ENCODE measurements at places on chromosomes 6 and 20.

DNA sequence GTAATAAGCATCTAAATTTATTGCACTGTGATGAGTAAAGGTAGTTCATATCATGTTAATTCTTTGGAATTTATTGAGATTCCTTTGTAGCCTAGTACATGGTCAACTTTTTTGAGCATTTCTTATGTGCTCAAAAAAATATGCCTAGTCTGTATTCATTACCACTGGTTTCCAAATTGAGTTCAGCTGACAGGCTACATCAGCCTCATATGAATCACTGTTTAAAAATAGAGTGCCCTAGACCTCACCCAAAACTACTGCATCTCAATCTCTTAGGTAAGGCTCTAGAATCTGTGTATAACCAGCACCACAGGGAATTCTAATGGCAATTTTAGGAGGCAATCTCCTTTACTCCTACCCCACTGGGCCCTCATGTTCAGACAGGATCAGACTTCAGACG, 16.7 kb upstream of the FOXF2 start:
- no peak for DNase-seq

- no peak for DNase-seq
Observed at GRCh38 chr20:5722927-5723326, 27.3 kb upstream of the SHLD1 start.

- DNase-seq, result peak; percentile 83
Observed at GRCh38 chr6:13908955-13909381, 15.8 kb upstream of the RNF182 start.

GRCh38 chr20:46998477-46999240, 104.0 kb downstream of the EYA2 start:
- peak; percentile 38 for DNase-seq

DNA sequence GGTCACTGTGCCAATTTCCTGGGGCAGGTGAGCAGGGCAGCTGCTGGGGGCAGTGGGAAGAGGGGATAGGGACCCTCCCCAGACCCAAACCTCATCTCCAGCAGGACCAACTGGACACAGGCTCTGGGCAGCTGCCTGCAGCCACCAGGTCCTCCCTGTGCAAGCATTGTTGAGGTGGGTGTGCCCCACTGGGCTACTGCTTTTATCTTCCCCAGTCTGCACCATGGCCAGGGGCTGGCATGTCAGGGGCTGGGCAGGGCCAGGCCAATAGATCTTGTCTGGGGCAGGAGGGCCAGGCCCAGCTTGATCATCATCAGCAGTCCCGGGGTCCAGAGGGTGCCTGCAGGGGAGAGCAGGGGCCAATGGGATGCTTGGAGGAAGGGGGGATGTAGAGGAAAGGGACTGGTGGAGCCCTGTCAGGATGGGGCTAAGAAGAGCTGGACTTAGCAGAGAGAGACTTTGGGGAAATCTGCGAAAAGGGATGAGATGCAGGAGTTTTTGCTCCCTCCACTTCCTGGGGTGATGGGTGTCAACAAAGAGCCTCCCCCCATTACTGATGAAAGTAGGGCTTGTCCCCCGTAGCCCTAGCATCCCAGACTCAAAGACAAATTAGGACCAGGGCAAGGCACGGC, 5.7 kb downstream of the EBF4 start:
- no peak for DNase-seq

DNA sequence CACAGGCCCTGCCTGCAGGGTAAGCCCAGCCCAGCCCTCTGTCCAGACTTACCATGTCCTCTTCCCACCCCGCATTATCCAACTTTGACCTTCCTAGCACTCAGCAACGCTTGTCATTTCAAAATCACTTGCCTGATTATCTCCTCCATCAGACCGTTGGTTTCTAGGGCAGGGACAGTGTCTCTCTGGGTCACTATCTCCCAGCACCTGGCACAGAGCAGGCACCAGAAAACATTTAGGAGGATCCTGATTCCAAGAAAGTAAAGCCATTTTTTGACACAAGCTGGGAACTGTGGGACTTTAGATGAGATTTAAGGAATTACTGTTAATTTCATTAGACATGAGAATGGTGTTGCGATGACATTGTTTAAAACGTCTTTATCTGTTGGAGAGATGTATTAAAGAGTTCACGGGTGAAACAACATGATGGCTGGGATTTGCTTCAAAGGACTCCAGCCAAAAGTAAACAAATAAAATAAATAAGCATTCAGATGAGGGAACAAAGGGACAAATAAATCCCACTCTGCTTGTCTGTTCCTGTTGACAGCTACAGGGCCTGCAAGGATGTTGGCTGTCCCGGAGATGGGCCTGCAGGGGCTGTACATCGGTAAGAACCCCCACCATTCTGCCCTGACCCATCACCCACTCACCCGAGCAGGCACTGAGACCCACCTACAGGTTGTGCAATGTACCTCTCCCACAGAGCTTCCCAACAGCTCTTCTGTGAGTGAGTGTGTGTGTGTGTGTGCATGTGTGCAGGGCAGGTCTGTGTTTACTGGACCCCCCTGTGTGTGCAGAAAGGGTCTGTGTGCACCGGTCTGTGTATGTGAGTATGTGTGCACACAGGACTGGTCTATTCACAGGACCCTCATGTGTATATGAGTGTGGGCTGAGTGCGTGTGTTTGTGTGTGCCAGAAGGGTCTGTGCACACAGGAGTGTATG, 5.9 kb downstream of the HSPA12B start:
- DNase-seq, result no peak

DNA sequence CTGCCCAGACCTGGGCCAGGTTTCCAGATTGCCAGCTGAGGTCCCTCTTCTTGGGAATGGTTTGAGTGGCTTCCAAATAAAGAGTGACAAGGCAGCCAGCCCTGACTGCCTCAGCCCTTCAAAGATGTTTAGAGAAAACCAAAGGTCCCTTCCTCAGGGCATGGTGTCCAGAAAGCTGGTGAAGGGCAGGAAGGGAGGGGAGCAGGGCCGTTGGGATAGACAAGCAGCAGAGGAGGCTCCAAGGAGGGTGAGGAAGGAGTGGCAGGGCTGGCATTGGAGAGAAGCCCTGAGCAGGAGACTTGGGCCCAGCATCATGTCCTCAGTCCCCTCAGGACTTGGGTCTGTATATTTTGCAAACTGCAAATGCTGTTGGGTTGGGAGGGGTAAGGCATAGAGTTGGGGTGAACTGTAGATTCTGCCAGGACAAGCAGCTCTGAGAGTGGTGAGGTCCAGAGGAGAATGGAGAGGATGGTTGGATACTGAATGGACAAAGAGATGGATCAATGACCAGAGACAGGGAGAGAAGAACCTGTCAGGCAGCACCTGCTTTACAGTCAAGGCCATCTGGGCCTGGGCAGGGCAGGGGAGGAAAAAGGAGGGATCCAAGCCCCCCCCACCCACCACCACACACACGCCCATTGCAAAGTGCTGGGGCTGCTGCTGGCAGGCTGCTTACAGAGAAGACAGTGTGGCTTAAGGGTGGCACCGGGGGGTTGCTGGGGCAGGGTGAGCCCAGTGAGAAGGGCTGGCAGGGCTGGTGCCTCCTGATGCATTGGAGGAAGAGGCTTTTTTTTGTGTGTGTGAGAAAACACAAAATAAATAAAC, 5.5 kb upstream of the DSN1 start:
- DNase-seq, result no peak

GRCh38 chr6:118709859-118710350, 58.5 kb upstream of the CEP85L start:
- peak; percentile 86 for DNase-seq

- no peak for DNase-seq
Observed at GRCh38 chr6:153162172-153162571, 31.1 kb upstream of the RGS17 start.

DNA sequence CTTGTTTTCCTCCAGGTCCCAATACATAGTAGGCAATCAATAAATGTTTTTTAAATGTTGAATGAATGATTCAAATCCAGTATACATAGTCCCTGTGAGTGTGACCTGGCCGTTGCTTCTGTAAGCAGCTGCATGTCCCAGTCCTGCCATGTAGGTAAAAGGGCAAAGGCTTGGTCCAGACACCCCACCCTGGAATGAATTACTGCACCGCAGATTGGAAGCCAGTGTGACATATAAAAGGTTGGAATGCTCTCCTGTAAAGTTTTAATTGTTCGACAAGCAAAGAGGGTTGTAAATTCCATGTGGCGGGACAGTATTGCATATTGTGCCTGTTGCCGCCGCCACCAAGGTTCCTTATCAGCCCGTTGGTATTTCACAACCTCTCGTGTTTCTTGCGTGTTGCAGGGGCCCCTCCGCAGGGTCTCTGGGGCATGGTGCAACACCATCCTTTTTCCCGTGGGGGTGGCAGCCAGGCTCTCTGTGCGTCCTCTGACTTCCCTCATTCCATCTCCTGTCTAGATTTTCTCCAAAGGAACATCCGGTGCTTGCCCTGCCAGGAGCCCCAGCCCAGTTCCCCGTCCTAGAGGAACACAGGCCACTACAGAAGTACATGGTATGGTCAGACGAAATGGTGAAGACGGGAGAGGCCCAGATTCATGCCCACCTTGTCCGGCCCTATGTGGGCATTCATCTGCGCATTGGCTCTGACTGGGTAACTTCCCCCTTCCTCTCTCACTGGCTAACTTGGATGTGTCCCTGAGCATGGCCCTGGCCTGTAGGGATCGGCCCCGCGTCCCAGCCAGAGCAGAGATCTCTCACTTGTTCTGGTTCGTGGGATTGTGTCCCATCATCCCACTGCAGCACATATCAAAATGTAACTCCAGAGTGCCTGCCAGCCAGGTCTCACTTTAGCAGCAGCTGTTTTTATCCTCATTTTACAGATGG, 20.3 kb downstream of the POFUT1 start:
- DNase-seq, result no peak

GRCh38 chr20:2303673-2304072, 7.9 kb downstream of the TGM3 start:
- DNase-seq, result no peak

GRCh38 chr6:105951322-105951721, 134.8 kb upstream of the PRDM1 start:
- DNase-seq, result no peak

DNA sequence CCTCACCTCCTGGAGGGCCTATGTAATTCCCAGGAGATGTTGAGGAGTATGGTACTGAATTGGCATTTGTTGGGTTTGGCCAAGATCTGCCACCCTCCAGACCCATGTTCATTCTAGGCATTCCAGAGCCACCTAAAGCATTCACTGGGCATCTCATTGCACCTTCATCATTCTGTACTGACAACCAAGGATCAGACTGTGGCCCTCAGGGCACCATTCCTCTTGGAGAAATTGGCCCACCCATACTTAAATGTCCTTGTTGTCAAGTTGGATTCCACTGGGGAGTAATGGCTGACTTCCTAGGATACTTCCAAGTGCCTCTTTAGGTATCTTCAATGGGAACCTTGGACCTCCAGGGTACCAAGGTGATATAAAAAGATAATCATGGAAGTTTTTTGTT, 16.8 kb upstream of the IBTK start:
- DNase-seq, result no peak

DNA sequence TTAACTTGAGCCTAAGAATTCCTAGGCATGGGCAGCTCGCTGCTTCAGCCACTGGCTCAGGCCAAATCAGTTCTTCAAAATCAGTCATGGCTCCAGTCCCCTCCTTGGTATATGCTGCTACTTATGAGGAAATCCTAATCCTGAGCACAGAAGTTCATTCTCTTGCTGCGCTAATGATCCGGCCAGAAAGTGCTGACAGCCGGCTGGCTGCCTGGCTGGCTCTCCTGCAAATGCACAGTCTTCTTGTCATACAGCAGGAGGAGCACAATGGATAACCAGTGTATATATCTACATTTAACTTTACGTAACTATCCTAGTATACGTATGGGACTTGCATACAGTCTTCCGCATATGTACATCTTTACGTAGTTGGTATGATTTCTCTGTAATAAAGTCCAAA, 500.8 kb downstream of the PRKN start:
- DNase-seq, result no peak

DNA sequence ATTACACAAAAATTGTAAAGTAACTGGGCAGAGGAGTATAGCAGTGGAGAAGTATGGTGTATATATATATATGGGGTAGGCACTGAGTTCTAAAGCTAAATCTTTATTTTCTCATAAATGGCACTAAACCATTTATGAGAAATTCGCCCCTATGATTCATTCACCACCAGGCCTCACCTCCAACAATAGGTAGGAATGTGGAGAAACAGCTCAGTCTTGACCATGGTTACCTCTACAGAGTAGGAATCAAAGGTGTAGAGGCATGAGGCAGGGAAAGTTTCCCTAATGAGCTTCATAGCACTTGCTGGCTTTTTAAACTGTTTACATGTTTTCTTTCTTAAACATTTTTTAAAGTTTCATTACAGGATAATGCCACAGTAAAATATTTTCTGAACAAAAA, 36.9 kb upstream of the SUMO4 start:
- no peak for DNase-seq
